Heart left ventricle (tissue), 16 donors: ENCODE measurements at places on chromosomes 11 and 22.

DNA sequence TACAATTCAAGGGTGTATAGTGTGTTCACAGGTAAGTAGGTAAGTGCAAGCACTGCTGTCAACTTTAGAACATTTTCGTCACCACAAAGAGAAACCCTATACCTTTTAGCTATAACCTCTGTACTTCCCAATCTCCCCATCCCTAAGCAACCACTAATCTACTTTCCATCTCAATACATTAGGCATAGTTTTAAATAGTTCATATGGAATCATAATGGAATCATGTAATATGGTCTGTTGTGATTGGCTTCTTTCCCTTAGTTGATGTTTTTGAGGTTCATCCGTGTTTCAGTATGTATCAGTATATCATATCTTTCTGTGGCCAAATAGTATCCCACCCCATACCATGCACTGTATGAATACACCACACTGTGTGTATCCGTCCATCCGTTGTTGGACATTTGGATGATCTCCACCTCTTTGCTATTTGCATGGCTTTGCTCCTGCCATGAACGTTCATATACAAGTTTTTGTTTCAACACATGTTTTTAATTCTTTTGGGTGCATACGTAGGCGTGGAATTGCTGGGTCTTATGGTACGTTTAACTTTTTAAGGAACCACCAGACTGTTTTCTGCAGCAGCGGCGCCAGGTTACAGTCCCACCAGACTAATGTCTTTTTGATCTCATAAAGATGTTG, 27.7 kb upstream of the OPCML start:
- DNase-seq, result no peak

DNA sequence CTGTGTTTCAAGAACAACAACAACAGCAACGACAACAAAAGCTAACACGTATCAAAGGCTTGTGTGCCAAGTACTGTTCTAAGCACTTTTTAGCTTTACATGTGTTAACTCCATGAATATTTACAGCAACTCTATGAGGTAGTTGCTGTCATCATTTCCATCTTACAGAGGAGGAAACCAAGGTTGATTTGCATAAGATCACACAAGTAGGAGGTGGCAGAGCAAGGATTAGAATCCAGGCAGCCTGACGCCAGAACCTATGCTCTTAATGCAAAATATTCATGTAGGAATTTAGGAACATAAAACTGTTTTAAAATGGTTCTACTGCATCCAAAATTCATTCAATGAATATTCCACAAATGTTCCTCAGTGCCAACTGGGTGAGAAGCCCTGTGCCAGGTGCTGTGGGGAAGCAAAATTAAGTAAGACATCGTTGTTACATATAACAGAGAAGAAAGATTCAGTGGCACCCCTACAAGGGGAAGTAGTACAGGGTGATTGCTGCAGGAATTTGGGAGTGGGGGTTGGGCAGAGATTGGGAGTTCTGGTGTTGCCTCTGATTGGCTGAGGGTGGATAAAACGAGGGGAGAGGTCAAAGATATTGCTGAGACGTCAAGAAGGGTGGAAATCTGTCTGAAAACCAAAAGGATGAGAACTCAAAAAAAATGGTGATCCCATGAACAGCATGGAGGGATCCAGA, 86.1 kb upstream of the ARHGAP20 start:
- no peak for DNase-seq

GRCh38 chr11:114612686-114613085, 17.1 kb upstream of the NXPE4 start:
- DNase-seq, result no peak

DNA sequence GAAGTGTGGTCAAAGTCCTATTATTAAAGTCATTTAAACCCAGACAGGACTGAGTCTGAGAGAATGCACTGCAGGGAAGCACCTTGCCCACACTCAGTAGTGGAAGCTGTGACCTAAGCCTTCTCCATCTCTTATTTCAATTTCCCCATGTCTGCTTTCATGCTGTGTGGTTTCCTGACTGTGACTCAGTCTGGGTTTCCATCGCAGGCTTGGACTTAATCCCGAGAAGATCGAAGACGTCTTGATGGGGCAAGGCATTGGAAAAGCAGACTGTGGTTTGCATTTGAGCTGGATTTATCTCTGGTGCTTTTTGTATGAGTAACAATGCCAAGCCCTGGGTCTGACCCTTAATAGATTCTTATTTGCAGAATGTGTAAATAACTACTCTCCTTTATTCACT, 238.9 kb downstream of the NTM start:
- DNase-seq, result no peak

DNA sequence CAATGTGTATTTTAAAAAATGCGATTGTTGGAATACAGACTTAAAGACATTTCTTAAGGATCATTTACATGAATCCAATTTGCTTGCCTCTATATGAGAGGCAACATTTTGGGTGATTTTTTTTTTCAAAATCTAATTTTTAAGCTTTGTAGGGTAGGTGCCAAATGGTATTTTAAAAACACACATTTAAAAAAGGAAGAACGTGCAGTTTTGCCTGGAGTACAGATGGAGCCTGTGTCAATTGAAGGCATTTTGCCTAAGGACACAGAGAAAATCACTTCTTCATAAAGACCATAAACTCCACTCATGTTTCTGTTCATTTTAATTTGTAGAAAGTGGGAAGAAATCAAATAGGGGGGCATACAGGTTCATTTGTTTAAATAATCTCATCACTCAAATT, 91.3 kb downstream of the BDNF start:
- no peak for DNase-seq

- DNase-seq, result peak; percentile 88
Observed at GRCh38 chr11:36455658-36456111, 54.4 kb downstream of the TRAF6 start.

DNA sequence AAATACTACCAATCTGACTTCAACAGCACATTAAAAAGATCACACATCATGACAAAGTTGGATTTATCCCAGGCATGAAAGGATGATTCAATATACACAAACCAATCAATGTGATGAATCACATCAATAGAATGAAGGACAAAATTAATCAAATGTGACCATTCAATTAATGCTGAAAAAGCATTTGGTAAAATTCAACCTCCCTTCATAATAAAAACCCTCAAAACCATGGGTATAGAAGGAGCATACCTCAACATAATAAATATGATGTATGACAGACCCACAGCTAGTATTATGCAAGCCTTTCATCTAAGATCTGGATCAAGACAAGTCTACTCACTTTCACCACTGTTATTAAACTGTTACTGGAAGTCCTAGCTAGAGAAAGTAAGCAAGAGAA, 921.7 kb upstream of the RAG2 start:
- no peak for DNase-seq

DNA sequence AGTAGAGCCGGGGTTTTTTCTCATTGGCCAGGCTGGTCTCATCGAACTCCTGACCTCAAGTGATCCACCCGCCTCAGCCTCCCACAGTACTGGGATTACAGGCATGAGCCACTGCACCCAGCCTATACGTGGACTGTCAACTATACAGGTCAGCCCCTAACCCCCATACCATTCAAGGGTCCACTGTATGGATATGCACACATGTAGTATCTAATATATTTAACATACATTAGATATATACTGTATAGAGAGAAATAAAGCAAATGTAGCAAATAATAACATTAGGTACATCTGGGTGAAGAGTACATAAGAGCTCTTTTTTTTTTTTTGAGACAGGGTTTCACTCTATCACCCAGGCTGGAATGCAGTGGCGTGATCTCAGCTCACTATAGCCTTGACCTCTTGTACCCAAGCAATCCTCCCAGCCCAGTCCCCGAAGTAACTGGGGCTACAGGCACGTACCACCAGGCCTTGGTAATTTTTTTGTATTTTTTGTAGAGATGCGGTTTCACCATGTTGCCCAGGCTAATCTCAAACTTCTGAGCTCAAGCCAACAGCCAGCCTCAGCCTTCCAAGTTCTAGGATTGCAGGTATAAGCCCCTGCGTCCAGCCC, 1.5 kb upstream of the ATP5MGL start:
- no peak for DNase-seq
